M059J (cell line): ENCODE measurements at places on chromosomes 3 and 15. TPM values are rescaled to one million over a fixed set of nuclear protein-coding genes. Genes with fewer than 3 reads are reported as not detected.

The C3orf70 gene
- not detected in 2 replicates for total RNA-seq

The SEMA3G gene
- total RNA-seq, result 0.07 TPM in 1 of 2 replicates, not detected in the other

The CYP11A1 gene
- total RNA-seq, result 0.07 and 0.10 TPM in 2 replicates

The SENP7 gene
- total RNA-seq, result 7.8 and 8.6 TPM in 2 replicates

The ASB14 gene
- total RNA-seq, result not detected in 2 replicates

The MKRN2OS gene
- total RNA-seq, result not detected in 2 replicates

The CAMP gene
- total RNA-seq, result not detected in 2 replicates

The TPRG1 gene
- total RNA-seq, result 0.42 and 2.9 TPM in 2 replicates

The KCNMB2 gene
- total RNA-seq, result 7.9 and 10.4 TPM in 2 replicates

The FANCD2OS gene
- total RNA-seq, result not detected in 2 replicates

The FRMD4B gene
- total RNA-seq, result 0.07 and 0.25 TPM in 2 replicates

The NT5DC2 gene
- total RNA-seq, result 36.5 and 50.0 TPM in 2 replicates

The ZNF774 gene
- 1.6 and 1.7 TPM in 2 replicates for total RNA-seq

The IL5RA gene
- total RNA-seq, result not detected in 2 replicates

The GPR156 gene
- total RNA-seq, result 0.66 and 2.2 TPM in 2 replicates

The IP6K1 gene
- total RNA-seq, result 21.4 and 33.7 TPM in 2 replicates

The EPHA3 gene
- 0.20 TPM in 1 of 2 replicates, not detected in the other for total RNA-seq
